Stimulated activated CD8-positive, alpha-beta memory T cell treated with anti-CD3 and anti-CD28 coated beads, Interleukin-7, amount 100 ng/mL, for 4 hours (primary cell): ENCODE measurements at places on chromosomes 1 and 21.

DNA sequence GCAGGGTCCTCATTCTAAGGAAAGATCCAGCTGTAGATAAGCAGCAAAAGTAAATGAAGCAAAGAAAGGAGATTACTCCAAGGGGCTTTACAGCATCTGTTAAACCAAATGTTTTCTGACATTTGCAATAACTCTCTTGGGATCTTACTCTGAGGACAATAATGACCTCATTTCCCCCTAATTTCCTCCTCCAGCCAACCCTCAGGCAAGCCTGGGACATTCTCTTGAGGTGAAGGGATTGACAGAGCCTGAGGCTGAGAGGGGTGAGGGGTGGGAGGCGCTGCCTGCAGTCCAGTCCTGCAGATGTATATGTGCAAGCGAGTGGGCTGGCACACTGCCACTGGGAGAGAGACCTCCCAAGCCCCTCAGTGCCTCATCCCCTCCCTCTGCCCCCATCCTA, 40.5 kb upstream of the NEK2 start:
- no peak for DNase-seq

DNA sequence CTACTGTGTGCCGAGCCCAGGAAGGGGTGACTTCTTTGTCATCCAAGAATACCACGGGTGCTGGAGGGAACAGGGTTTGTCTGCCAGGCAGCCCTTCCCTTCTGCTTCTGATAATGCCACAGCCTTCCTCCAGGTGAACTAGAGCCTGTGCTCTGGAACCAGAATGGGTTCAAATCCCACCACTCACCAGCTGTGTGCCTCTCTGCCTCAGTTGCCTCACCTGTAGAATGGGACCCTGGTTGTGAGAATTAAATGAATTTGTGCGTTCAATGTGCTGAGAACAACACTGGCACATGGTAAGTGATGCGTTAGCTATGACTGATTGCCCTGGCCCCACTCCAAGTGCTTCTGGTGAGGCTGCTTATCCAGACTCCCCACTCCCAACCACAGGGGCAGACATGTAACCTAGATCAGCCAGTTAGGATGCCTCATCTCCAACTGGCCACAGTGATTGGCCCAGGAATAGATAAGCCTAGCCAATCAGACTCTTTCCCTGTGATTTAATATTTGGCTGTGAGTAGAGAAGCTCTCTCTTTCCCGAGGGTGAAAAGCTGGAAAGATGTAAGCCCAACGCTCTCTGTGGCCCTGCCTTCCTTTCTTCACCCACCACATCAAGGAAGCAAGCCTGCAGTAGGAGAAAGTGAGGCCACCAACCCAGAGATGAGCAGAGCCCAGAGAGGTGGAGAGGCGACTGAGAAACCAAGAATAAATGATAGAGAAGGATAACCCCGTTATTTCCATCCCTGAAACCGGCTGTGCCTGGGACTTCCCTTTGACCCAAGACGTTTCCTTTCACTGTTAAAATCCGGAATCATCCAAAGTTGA, 20.8 kb upstream of the LAPTM5 start:
- no peak for DNase-seq

DNA sequence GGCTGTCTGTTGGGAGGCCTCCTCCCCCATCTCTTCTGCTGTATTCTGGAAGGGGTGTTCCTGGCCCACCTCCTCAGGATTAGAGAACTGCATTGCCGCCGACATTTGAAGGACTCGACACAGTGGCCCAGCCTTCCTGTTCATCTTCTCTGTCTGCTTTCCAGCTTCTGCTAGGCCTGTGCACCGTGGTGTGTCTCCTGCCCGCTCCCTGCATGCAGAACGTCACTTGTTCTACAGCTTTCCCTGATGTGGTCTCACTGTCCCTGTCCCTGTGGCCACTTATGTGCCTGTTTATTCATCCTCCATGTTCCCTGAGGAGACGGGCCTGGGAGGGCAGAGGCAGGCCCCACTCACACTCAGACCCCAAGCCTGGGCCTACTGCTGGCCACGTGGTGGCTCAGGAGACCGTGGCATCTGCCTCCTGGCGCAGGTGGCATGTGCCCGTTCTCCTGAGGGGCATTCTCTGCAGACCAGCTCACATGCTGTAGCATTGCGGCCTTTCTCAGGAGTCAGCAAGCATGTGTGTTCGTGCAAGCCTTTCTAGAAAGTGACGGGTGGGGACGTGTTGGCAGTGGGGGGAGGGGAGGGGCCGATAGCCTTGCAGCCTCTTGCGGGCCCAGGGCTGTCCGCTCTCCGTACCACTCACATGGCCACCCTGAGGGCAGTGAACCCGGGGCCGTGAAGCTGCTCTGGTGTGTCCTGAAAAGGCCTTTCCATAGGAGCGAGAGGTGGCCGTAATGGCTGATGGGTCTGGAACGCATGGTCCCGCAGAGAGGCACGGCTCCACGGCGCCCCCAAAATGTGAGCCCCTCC, 35.9 kb downstream of the POFUT2 start:
- DNase-seq: no peak

DNA sequence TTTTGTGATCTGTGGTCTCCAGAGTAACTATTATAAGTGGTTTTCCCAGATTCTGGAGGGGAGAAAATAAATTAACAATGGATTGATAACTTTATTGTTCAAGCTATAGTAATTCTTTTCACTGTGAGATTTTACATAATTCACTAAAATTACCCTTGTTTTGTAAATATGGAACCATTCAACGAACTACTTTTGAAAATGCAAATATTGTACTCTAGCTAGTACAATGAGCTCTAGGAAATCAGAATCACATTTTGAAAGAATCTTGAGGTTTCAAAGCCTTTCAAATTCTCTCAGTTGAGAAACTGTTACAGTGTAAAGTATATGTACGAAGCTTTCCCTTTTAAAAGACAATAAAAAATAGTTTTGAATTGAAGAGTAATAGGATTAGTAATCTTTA, 119.9 kb downstream of the HS2ST1 start:
- DNase-seq: no peak

DNA sequence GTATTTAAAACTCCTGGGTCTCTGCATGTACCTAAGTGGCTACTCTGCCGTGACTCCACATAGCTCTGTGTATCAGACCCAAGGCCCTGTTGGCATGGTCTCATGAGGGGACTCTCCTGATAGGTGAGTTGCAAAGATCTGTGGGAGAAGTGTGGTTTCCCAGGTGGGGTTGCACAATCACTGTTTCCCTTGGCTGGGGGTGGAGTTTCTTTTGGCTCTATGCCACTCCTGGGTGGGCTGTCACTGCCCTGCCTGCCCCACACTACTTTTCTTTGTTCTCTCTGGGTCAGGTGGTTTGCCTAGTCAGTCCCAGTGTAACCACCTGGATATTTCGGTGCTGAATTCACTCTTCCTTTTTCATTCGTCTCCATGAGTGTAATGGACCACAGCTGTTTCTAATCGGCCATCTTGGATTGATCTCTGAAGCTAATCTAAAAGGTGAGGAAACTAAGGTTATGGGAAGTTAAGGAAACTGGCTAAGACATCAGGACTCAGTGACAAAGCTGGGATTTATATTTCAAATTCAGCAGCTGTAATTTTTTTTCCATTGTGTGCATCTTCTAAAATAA, 97.1 kb upstream of the CACYBP start:
- DNase-seq: no peak

GRCh38 chr1:110605446-110605845, 712 bp downstream of the KCNA2 start:
- no peak for DNase-seq

DNA sequence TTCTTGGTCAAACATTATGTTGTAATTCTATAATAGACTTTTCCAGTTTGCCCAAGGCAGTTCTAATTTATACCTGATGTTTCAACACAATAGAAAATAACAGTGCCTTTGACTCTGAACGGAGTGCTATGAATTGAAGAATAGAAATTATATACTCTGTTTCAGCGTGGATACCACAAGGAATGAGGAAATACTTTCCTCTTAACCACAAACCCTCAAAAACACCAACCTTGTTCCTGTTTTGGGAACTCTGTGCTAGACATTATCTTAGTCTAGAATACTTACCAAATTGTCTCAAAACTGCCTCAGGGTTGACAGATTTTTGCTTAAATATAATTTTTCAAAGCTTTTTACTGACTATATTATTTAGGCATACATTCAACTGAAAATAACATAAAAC, 1629.3 kb downstream of the MRPL39 start:
- no peak for DNase-seq

DNA sequence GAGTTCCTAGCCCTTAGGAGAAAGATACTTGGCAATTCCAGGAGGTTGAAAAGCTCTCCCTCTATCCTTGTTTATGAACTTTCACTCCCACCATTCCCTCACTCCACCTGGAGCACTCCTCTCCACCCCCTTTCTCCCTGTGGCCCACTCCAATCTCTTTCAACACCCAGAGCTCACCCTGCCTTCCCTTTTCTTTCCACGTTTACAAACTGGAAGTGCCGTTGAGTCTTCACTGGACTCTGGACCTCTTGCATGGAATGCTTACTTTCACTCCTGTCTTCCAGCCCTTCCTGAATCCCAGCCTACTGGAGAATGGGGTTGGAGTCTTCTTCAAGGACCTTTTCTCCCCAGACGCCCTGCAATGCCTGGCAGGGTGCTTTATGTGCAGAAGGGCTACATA, 198.5 kb downstream of the RHOU start:
- no peak for DNase-seq

DNA sequence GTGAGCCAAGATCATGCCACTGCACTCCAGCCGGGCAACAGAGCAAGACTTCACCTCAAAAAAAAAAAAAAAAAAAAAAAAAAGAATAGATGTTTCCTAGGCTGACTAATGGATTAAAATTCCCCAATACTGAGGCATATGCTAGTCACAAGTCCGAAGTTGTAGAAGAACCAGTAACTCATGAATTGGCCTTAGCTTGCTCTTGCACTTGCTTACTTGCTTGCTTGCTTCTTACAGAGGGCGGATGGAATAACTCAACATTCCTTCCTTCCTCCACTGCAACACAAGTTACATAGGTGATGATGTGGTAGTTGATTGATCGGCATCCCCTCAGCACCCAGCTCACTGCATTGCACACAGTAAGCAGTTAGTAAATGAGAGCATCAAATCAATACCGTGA, 2.8 kb upstream of the TARS2 start:
- DNase-seq: no peak

DNA sequence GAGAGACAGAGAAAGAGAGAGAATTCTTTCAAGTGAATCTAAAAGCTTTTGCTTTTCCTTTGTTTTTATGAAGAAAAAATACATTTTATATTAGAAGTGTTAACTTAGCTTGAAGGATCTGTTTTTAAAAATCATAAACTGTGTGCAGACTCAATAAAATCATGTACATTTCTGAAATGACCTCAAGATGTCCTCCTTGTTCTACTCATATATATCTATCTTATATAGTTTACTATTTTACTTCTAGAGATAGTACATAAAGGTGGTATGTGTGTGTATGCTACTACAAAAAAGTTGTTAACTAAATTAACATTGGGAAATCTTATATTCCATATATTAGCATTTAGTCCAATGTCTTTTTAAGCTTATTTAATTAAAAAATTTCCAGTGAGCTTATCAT, 117.6 kb downstream of the PTPRC start:
- DNase-seq: no peak

DNA sequence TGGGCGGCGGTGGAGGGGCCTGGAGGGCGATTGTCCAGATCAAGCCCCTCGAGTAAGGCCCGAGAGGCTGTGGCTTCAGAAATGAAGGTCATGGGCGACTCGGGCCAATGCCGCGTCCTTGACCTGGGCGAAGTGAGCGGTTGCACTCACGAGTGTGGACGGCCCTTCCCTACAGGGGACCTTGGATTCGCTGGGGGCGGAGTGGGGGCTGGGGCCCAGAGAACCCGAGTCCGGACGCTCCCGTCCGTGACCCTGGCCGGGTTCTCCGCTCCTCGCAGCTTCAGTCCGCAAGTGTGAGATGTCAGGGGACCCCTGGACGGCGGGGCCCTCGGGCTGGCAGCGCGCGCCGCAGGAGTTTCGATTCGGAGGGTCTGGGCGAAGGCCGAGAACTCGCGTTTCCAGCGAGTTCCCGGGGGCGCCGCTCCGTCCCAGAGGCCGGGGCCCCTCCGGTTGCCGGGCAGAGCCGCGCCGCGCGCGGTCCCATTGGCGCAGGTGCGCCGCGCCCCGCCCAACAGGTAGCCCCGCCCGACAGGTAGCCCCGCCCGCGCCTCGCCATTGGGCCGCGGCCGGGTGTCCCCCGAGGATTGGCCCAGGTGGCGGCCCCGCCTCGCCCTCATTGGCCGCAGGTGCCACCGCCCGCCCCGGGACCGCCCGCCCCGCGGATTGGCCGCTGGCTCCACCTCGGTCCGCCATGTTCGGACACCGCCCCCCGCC, at the start of gene PRKCZ:
PRKCZ (plus strand) TSS at position 694 of the 714 bp plus-strand sequence. CDS start 220 bp downstream, outside the sequence.
- DNase-seq: peak; percentile 96

DNA sequence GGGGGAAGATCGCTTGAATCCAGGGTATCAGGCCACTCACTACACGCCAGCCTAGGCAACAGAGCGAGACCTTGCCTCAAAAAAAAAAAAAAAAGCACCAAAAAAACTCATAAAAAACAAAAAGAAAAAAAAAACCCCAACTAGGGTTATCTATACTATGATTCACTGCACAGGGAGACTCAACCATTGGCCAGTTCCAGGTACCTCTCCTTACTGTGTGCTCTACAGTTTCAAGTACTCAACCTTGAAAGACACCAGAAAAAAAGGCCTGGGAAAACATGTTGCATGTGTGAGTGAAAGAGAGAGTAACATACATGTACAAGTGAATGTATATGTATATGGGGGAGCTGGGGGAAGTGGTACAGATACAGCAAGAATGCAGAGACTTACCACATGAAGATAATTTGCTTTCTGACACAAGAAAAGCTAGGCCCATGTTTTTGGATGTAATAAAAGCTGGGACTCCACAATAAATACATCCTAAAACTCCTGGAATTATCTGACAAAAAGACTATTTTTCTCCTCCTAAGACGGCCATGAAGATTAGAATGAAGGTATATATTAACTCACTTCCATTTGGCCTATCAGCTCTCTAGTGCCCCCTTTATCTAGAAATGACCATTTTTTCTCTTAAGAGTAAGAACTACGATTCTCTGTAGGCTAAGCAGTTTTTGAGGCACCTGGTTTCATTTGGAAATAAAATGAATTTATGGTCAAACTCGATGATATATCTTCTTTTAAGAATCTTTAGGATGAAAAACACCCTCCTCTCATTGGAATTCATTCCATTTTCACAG, 52.2 kb downstream of the SLC27A3 start:
- no peak for DNase-seq

- DNase-seq: no peak
Measured at GRCh38 chr1:207300970-207301369, 20.5 kb upstream of the CD55 start.

GRCh38 chr1:22552021-22552420, 11.3 kb upstream of the EPHA8 start:
- no peak for DNase-seq
